CD4-positive, CD25-positive, alpha-beta regulatory T cell (primary cell): ENCODE measurements at places on chromosomes 5 and 9. TPM values are rescaled to one million over a fixed set of nuclear protein-coding genes. Genes with fewer than 3 reads are reported as not detected.

DNA sequence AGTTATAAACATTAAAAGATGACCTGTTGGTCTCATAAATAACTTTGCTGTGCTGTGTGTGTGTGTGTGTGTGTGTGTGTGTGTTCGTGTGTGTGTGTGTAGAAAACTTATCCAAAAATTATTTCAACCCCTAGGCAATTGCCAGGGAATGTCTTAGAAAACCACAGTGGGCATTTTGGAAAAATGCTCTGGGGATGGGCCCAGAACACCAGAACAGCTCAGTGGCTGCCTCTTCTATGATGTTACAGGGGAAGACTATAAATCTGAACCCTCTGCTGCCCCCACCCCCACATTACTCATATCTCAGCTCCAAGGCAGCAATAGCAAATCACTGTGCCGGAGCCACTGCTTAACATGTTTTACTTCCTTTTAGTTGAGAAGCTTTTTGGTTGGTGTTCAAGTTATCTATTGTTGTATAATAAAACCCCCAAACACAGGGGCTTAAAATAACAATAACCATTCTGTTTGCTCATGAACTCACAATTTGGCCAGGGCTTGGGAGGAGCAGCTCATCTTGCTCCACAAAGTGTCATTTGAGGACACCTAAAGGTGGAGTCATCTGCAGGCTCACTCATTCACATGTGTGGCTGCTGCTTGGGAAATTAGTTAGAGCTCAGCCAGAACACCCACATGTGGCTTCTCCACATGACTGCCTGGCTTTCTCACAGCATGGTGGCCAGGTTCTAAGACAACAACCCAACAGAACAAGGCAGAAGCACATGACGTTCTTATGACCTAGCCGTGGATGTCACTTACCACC lies 40.4 kb downstream of the ACTBL2 start:
- no peak for DNase-seq

DNA sequence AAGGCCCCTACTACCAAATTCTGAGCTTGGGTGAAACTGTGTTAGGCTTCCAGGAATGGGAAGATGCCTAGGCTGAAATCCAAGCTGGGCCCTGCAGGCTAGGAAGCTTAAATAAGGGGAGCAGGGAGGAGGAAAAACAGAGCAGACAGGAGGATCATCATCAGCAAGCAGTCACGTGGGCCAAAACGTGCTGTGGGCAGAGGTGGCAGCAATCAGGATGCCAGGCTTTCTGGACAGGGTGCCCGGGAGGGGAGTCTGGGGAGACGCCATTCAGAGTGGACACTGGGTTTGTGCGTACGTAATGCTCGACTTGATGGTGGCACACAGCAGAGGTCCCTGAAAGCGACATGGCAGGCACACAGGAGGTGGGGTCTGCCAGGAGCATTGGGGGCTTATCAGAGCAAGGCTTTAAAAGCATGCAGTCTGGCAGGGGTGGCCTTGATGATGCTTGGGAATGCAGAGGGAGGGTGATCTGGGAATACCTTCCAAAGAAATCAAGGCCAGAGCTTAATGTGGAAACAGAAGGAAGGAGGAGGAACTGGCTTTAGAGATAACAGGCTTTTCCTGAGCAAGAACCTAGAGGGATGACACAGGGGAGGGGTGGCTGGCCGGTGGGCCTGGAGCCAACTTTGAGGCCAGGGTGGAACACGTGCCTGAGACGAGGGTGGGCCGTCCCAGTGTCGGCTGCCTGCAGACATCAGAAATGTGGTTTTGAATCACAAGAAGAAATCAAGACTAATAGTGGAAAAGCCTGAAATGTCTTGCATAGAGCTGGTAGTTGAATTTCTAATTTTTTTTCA lies 212.5 kb downstream of the GADD45G start:
- no peak for DNase-seq

- no peak for DNase-seq
Observed at GRCh38 chr9:105129731-105130130, 114.7 kb upstream of the SLC44A1 start.

DNA sequence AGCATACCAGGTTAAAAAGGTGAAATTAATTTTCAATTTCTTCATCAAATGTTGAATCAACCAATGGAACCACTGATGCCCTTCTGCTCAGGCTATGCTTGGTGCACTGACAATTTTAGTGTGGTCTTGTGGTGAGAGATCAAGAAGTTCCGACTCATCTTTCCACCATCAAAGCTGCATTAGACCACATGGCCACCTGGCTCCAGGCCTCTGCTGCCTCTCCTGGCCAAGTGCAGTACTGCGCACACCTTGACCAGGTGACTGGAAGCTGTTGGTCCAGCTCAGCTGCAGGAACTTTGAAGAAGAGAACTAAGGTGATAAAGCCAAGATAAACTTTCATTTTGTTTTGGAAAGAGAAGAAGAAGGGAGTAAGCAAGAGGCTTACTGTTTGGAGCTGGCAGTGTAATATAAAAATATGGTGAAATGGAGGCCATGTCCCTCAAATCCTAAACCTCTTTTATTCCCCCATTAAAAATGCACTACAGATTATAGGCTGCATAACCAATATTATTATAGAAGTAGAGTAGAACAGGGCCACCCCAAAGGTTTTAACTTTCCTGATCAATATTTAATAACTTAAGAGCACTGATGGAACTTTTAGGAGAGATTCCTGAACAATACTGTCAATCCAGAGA lies 315.5 kb upstream of the C9orf72 start:
- no peak for DNase-seq

GRCh38 chr9:84419031-84419602 lies 78.6 kb upstream of the SLC28A3 start:
- DNase-seq = no peak

DNA sequence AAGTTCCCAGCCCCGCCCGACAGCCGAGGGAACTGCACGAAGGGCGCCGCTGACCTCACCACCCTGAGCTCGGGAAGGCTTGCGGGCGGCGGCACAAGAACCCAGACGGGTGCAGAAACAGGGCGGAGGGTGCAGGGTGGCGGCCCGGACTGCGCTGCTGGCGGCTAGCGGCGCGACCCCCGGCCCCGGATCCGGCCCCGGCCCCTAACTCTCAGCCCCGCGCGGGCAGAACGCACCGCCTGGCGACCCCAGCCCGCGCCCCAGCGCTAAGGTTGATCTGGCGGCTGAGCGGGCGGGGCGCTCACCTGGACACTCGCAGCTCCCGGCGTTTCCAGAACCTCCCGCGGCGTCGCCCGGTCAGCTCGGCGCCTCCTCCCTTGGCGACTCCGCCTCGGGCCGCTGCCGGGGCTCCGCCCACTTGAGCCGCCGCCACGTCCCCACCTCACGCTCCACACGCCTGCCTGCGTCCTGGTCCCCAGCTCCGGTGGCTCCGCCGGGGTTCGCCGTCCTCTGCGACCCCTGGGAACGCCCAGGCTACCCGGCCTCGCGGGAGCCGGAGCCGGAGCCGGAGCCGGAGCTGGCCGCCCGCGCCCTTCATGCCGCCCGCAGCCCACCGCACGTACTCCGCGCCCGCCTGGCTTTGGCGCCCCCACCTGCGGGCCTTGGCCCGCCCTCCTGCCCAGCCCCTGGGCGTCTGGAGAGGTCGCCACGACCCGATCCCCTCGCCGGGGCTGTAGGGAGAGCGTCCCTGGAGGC lies at the start of gene P4HA2:
P4HA2 (minus strand) TSS at position 369 of the 756 bp plus-strand sequence. CDS start 9,227 bp downstream, outside the sequence.
- DNase-seq = peak; percentile 24

DNA sequence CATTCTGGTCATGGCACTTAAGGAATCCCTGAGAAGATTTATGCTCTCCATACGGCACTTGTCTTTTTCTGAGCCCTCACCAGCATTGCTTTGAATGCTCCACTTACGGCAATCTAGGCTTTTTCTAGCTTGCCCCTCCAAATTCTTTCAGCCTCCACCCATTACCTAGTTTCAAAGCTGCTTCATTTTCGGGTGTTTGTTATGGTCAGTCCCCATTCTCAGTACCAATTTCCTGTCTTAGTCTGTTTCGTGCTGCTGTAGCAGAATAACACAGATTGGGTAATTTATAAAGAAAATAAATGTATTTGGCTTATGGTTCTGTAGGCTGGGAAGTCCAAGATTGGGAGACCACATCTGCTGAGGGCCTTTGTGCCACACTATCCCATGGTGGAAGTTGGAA lies 42.0 kb downstream of the ARHGEF28 start:
- no peak for DNase-seq

Gene CAVIN4
- total RNA-seq = 0.25 TPM

GRCh38 chr9:90018688-90019087 lies 413.9 kb downstream of the GADD45G start:
- no peak for DNase-seq

GRCh38 chr5:67156976-67157583 lies 39.5 kb downstream of the CD180 start:
- peak; percentile 35 for DNase-seq

- DNase-seq = no peak
Observed at GRCh38 chr5:118506217-118506852, 482.0 kb downstream of the DTWD2 start.

Gene CAMK2A
- total RNA-seq = not detected

DNA sequence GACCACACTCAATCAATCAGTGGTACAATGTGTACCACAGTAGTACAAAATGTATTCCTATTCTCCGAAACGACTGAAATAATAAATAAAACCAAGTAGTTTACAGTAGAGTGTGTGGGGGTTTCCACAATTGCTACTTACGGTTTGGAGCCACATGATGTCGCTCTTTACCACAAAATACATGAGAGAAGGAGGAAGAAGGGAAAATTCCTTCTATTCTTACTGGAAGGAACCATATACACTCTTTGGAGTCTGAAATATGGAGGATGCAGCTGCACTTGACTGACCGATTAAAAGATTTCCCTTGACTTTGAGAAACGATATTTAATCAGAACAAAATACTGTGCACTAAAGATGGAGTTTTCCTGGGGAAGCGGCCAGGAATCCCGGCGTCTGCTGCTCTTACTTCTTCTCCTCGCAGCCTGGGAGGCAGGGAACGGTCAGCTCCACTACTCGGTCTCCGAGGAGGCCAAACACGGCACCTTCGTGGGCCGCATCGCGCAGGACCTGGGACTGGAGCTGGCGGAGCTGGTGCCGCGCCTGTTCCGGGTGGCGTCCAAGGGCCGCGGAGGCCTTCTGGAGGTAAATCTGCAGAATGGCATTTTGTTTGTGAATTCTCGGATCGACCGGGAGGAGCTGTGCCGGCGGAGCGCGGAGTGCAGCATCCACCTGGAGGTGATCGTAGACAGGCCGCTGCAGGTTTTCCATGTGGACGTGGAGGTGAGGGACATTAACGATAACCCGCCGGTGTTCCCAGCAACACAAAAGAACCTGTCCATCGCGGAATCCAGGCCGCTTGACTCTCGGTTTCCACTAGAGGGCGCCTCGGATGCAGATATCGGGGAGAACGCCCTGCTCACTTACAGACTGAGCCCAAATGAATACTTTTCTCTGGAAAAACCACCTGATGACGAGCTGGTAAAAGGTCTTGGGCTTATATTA lies at the start of gene PCDHA4:
PCDHA4 (plus strand) TSS at position 235 of the 942 bp plus-strand sequence.
- DNase-seq = peak; percentile 8
